ENCODE measurements at places on chromosomes 2 and 18.

DNA sequence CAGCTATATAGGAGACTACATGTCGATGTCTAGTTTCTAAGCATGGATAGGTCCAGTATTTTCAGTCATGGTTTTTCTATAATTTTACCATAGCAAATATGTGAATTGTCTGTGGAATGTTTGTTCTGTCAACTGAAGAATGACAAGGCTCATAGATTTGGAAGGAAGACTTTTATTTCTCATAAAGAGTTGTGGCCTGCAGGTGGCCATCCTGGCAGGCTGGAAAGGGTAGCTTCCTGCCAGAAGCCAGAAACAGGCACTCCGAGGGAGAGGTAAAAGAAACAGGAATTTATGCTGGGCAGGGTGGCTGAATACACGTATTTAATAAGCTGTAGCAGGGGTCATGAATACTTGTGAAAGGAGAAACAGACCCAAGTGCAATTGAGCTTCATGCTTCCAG, 182.1 kb downstream of the PARD3B start:
- DNase-seq = no peak

GRCh38 chr2:224944707-224945547, 97.3 kb downstream of the DOCK10 start:
- DNase-seq = no peak

DNA sequence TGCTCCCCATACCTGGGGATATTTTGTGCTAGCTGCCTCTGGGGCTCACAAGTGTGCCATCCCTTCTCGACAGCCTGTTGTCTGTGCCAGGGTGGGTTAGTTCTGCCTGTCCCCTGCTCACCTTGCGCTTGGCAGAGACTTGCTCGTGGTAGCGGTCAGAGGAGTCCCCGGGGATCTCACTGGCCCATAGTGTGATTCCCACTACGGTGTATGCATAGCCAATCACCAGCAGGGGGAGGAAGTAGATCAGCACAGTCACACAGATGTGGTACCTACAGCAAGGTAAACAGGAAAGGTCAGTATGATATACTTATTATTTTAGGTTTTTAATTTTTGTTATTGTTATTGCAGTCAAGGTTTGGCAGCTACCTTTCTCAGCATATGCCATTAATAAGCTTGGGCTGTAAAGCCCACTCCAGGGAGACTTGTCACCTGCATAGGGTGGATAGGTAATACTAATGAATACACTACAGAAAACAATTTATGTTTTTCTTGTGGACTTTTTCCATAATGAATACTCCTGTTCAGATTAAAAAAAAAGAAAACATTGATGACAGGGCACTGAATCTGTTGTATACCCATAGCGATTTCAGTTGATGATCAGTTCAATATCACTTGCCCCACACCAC, 95.2 kb downstream of the POLE4 start:
- DNase-seq = no peak

DNA sequence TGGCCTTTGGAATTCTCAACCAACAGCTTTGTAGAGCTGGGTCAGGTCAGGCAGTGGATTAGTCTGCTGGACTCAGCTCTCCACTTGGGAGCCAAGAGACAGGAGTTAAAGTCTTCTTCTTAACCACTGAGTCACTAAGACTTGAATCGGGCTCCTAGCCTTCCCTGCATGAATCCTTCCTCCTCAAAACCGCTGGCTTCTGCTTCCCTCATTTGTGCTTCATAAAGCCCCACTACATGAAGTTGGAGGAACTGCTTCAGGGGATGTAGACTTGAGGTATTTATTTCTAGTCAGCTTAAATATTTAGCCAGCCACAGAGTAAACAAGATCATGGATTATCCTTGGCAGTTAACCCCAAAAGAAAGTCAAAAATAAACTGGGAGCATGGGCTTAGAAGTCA, 536.3 kb upstream of the TNP1 start:
- DNase-seq = no peak

DNA sequence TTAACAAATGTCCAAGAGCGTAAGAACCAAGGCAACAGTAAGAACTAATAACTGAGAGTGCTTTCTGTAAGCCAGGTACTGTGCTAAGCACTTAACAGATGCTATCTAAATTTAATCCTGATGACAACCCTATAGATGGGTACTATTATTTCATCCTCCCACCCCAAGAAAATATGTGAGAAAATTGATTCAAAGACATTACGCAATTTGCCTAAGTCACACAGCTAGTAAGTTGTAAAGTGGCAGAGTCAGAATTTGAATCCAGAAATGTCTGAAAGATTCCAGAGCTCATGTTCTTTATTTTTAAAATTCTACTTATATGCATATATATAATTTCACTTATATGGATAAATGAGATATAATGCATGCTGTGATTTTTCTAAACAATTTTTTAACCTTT, 10.1 kb downstream of the LDAH start:
- DNase-seq = no peak

DNA sequence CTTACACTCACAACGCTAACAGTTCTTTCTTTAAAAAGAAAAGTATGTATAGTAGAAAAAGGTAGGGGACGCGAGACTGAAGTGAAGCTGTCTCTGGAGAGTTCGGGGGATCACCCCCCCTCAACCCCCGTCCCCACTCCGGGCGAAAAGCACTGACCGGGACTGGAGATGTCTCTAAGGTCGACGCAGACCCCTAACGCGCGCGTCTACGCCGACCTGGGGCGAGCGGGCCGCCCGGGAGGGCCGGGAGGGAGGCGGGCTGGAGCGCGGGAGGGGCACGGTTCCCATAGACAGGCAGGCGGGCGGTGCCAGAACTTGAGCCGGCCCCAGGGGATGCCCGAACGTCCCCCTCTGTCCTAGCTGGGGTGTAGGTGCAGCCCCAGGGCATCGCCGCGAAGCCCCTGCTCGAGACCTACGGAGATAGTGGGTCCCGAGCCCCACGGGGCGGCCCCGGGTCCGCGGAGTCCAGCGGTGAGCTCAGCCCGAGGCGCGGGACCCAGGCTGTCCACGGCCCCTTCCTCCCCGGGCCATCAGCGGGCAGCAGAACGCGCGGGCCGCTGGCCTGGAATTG, 82.2 kb downstream of the CHRNA1 start:
- DNase-seq = peak; percentile 29

GRCh38 chr2:99348173-99348572, 11.0 kb downstream of the EIF5B start:
- no peak for DNase-seq

- no peak for DNase-seq
Observed at GRCh38 chr2:3349211-3349693, 28.4 kb downstream of the EIPR1 start.

- DNase-seq = no peak
Observed at GRCh38 chr2:217325816-217326215, 466.0 kb upstream of the TNP1 start.

DNA sequence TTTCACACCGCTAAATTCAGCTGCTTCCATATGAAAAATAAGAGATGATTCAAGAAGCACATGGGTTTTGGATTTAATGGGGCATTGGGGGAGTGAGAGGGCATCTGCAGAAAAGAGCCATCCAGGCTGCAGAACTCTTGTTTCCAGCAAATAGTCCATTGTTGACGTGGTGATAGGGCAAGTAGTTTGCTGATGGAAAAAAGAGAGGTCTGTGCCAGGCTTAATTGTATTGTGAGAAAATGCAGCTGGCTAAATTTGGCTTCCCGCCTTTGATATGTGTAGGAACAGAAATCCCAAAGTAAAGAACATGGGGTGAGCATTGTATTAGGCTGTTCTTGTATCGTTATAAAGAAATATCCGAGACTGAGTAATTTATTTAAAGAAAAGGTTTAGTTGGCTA, 199.5 kb downstream of the SETBP1 start:
- no peak for DNase-seq

GRCh38 chr2:16604236-16604635, 61.4 kb downstream of the CYRIA start:
- DNase-seq = no peak

DNA sequence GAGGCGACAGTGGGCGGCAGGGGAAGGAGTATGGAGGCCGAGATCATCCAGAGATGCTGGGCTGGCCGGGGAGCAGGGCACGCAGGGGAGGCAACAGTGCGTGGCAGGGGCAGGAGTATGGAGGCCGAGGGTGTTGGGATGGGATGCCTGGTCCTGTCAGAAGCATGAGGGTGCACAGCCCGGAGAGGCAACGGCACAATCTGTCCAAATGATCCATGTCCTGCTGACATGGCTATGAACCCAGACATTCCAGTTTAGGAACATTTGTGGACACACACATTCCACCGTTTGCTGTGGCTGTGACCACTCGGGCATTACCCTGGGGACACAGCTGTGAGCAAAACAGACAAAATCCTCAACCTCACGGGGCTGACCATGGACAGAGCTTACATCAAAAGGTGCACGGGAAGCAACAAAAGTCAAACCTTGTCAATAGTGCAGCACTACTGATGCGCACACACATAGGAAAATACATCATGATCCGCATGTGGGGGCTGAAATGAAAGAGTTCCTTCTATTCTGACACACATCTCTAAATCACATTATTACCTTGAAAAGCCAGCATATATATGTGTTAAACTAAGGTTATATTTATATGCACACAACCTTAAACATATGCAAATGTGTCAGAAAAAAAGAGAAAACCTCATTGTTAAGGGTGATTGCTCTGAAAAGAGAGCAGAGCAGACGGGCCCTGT, 144.0 kb upstream of the GPC1 start:
- DNase-seq = no peak

GRCh38 chr2:109395494-109396201, 218.1 kb downstream of the SEPTIN10 start:
- no peak for DNase-seq

- no peak for DNase-seq
Observed at GRCh38 chr2:20217041-20217970, 7.6 kb downstream of the SDC1 start.

DNA sequence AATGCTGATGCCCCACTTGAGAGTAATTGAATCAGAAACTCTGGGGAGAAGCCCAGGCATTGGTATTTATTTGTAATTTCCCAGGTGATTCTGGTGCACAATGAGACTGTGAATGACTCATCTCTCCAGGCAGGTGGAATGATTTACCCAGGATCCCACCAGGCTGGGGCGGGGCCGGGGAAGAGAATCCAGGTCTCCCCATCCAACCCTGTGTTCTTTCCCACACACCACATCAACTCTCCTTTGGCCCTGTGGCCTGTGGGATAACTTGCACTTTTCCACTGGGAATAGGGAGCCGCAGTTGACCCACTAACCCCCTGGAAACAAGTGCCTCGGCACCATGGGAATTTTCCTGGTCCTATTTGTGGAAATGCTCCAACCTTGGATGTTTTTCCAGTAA, 409.8 kb downstream of the ZNF521 start:
- no peak for DNase-seq

DNA sequence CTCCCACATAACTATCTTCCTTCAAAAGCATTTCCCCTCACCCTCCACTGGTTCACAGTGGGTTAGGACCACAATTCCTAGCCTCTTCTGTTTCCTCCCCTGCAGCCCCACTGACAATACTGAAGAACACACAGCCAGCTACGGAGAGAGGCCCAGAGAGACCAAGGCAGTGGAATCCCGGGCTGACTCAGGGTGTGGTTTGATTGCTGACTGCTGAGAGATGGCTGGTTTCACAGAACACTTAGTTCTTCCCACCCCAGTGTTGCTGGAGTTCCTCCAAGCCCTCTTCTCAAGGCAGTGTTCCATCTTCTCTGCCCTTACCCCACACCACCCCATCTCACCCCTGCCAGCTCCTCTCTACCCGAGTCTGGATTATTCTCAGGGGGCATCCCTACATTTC, 43.3 kb upstream of the ZFP36L2 start:
- DNase-seq = no peak

GRCh38 chr2:238231251-238231793, 8.5 kb downstream of the HES6 start:
- peak; percentile 71 for DNase-seq

GRCh38 chr2:96916646-96917543, 47.0 kb upstream of the SEMA4C start:
- DNase-seq = no peak

DNA sequence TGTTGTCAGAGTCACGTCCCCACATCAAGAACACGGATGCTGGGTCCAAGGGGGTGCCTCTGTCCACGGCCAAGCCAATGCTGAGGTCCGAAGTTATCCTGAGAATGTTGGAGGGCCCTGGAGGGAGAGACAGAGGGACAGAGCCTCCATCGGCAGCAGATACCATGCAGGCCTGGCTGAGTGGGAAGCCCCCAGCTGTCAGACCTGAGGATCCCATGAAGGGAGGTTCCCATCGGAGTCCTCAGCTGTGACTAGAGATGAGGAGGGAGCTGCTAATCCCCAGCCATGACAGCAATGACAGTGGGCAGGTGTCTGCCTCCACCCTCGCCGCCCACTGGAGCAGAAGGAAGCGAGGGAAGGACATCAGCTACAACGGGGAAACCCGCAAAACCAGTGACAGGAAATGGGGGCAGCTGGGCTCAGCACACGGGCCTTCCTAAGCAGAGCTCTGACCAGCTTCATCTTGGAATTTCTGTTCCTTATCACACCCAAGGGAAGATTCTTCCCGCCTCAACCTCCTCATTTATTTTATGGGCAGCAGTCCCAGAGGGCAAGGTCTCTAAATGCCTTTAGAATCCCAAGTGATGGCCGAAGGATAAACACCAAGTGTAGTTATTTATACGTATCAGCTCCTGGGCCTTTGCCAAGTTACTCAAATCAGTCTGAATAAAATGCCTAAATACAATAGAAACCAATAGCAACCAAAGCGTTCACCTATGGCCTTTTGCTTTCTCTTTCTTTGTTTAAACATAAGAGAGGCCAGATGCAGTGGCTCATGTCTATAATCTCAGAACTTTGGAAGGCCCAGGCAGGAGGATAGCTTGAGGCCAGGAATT, 32.2 kb downstream of the FAM178B start:
- no peak for DNase-seq

- no peak for DNase-seq
Observed at GRCh38 chr2:207865210-207865609, 95.5 kb upstream of the FZD5 start.

DNA sequence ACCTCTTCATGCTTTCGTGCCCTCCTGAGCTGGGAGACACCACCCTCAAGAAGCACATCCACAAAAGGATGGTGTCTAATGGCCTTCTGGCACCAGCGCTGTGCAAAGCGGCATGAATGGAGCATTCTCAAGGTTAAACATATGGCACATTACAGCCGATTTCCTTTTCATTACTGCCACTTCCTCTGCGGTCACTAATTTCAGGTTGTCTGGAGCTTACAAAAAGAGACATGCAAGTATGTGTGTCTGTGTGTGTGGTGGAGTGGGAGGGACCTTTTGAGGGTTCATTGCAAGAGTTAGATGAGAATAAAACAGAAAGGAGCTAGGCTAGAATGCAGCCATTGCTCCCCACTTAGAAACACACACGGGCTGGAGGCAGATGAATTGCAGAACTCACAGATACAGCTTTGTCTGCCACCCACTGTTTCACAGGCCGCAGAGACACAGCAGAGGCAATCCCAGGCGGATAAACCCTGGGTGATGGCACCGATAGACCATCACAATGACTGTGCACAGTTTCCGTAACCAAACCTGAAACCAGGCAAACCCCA, 76.0 kb downstream of the TGIF1 start:
- DNase-seq = peak; percentile 53

GRCh38 chr2:85577386-85578242, at the start of gene VAMP8:
Gene VAMP8, plus strand, starts transcription at chr2:85577586. Its CDS starts 61 bp downstream, at chr2:85577647.
- DNase-seq = peak; percentile 64

DNA sequence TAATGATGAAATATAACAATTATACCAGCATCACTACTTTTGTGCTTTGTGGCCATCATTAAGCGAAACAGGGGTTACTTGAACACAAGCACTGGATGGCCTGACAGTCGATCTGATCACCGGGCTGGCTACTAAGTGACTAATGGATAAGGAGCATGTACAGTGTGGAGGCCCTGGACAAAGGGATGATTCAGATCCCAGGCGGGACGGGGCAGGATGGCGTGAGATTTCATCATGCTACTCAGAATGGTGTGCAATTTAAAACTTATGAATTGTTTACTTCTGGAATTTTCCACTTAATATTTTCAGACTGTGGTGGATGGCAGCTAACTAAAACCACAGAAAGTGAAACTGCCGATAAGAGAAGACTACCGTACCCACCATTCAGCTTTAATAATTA, 7.0 kb upstream of the CLIP4 start:
- DNase-seq = no peak
